Activated gamma-delta T cell treated with Interleukin-2 at 50 U/mL for 16 hours (primary cell): ENCODE measurements at places on chromosomes 1 and 21.
A peak's percentile ranks its signal among the peaks of the same experiment; 100 is the strongest.

- DNase-seq: no peak
These were observed 73.0 kb upstream of the PTGS2 start for GRCh38 chr1:186753241-186753640.

DNA sequence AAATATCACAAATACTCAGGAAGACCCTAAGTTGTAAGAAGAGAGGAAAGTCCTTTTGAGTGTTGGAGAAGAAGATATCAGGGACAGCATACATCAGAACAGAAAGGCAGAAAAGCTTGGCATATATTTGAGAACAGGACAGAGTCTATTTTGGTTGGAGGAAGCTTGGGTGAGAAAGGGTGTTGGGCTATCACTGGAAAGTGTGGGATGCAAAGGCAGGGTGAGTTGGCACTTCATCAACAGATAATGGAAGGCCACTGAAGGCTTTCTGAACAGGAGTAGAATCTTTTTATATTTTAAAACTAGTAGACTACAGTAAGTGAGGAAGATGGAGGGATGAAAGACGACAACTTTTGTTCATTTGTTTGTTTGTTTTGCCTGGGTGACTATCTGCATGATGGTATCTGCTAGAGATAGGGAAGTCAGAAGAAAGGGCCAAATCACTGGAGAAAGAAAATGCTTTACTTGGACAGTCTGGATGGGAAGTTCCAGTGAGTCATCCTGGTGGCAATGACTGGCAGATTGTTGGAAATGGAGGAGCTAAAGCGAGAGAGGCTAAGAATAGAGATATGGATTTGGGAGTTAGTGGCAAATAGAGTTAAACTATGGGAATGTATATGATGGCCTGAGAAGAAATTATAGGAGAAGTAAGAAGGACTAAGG is 33.7 kb upstream of the KCNA2 start:
- no peak for DNase-seq

GRCh38 chr1:26184883-26185282 is 5.5 kb upstream of the CATSPER4 start:
- no peak for DNase-seq

GRCh38 chr1:12448746-12449177 is 169.2 kb downstream of the DHRS3 start:
- DNase-seq: no peak

GRCh38 chr1:30145723-30146303 is 577.6 kb downstream of the MATN1 start:
- DNase-seq: no peak

DNA sequence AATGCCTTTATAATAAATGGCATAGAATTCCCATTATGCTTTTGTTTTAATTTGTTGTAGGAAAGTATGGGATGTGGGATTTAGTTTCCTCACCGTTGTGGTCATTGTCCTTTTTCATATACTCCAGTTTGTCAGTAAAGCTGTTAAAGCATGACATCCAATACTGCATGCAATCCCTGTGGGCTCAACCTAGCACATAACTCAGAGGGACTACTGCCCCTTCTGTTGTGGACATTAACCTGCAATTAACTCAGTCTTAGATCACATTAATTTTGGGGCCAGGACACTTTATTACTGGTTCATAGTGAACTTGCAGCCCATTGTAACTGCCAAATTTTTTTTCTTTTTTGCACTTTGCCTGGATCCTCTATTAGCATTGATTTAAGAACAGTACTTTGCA is 112.5 kb downstream of the DNM3 start:
- no peak for DNase-seq

GRCh38 chr1:217393896-217394295 is 237.0 kb downstream of the GPATCH2 start:
- no peak for DNase-seq

GRCh38 chr1:189192741-189193520 is 1284.7 kb downstream of the BRINP3 start:
- DNase-seq: no peak

DNA sequence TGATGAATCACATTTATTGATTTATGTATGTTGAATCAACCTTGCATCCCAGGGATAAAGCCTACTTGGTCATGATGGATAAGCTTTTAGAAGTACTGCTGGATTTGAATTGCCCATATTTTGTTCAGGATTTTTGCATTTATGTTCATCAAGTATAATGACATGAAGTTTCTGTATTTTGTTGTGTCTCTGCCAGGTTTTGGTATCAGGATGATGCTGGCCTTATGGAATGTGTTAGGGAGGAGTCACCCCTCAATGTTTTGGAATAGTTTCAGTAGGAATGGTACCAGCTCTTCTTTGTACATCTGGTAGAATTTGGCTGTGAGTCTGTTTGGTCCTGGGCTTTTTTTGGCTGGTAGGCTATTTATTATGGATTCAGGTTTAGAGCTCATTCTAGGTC is 1643.1 kb upstream of the B3GALT2 start:
- DNase-seq: no peak

- no peak for DNase-seq
These were observed 100.0 kb upstream of the SLC44A3 start for GRCh38 chr1:94719926-94720793.

DNA sequence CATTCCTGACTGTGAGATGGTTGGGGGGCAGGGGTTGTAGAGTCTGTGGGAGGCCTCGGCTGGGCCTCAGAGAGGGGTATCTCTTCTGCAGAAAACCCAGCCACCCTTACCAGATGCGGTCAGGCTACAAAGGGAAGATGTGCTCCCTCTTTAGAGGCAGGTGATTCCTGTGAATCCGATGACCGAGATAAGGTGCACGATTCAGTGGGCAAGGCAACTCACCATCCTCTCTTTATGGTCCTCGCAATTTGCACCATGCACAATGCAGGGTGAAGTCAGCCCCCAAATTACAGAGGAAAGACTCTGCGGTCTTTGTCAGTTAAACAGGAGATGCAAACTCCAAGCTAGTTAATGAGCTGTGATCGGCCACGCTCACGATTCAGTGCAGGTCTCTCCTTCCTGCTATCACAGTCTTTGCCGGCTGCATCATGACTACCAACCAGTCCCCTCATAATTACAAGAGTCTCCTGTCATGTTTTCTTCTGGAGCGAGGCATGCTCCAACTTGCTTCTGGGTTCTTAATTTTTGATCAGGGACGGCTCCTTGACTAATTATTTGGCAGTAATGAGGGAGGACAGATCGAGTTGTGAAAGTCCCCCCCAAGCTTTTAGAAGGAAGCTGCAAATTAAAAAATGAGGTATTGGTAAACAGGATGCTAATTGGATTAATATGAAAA is 12.5 kb downstream of the TP73 start:
- DNase-seq: no peak

- no peak for DNase-seq
These were observed 28.5 kb upstream of the PTPRC start for GRCh38 chr1:198610362-198610761.

DNA sequence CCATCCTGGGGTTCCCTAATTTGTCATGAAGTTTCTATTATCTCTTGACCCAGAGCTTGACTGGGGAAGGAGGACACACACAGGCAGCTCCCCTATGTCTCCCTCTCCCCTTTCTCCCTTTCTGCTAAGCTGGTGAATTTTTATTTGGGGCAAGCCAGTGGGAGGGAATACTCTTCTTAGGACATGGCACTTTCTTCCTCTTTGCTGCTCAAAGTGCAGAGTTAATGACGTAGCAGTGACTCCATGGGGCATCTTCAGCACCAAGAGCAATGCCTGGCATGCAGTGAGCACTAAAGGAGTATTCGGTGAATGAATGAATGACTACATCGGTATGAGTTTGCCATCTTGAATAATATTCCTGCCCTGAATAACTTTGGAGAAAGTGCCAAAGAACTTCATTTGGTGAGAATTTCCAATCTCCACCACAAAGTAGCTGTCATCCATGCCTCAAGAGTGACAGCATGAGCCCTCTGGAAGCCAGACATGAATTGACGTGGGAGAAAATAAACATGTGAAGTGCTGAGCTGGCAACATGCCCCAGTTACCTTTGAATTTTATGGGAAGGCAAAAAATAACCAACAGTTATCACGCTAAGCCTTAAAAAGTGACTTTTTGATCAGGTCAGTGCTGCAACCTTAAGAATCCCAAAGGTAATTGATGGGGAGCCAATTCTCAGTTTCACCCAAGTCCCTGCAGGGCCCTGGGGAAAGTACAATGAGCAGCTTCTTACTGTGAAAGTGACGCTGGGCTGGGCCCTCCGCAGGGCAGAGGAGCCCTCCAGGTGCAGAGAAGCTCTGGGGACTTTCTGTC is 22.1 kb upstream of the ATF3 start:
- DNase-seq: no peak

GRCh38 chr1:163531345-163531744 is 209.6 kb downstream of the NUF2 start:
- no peak for DNase-seq

- DNase-seq: no peak
These were observed 311.0 kb downstream of the PTPRU start for GRCh38 chr1:29547300-29547699.

GRCh38 chr1:76871355-76871974 is 4.2 kb downstream of the ST6GALNAC5 start:
- DNase-seq: no peak

DNA sequence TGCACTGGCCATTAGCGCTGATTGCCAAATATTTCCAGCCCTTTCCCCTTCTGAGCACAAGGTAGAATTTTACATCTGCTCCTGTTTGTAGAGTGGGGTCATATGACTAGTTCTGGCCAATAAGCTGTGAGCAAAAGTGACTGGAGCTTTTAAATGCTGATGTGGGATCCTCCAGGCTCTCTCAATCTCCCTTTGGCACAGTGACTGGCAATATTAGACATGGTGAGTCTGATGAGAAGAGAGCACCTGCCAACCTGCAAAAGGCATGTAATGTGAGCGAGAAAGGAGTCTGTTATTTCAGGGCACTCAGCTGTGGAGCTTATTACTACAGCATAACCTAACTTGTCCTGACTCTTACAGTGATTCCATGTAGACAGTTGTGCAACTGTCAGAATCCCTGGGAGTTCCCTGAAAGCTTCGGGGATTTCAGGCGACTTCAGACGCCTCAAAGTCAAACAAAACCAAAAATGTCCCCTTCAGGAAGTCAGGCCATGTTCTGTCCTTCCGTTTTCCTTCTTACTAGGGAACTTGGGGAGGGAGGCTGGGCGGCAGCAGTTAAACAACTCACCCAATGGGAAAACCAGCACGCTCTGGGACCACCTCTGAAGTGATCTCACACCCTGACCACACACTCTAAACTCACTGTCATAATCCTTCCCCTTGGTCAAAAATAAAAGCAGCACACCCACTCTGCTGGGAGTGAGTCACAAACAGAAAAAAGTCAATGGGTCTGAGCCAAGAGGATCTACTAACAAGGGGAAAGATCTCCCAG is 3.6 kb upstream of the RASSF5 start:
- DNase-seq: peak; percentile 9

DNA sequence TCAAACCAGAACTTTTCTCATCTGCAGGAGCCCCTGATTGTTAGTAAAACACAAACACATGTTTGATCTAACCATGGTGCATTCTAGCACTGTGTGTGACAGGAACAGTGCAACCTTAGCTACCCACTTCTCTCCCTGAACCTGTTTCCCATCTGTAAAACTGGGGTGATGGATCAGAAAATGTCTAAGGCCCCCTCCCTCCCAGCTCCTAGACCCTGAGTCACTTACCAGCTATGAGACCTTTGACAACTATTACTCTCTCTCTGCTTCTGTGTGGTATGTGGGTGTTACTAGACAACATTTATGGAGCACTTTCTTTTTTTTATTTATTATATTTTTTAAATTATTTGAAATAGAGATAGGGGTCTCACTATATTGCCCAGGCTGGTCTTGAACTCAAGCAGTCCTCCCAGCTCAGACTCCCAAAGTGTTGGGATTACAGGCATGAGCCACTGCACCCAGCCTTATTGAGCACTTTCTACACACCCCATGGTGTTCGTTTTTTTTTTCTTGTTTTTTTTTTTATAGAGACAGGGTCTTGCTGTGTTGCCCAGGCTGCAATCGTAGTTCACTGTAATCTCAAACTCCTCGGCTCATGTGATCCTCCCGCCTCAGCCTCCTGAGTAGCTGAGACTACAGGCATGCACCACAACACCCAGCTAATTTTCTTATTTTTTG is 2.6 kb downstream of the INPP5B start:
- DNase-seq: no peak

GRCh38 chr1:75136921-75137641 is 2.9 kb downstream of the LHX8 start:
- no peak for DNase-seq

DNA sequence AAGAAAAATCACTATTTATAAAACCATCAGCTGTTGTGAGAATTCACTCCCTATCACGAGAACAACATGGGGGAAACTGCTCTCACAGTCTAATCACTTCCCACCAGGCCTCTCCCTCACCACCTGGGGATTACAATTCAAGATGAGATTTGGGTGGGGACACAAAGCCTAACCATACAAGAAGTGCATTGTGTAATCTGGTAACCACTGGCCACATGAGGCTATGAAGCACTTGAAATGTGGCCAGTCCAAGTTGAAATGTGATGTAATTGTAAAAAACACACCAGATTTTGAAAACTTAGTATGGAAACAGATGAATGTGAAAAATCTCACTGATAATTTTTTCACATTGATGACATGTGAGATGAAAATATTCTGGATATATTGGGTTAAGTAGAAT is 293.8 kb downstream of the TTLL7 start:
- no peak for DNase-seq

DNA sequence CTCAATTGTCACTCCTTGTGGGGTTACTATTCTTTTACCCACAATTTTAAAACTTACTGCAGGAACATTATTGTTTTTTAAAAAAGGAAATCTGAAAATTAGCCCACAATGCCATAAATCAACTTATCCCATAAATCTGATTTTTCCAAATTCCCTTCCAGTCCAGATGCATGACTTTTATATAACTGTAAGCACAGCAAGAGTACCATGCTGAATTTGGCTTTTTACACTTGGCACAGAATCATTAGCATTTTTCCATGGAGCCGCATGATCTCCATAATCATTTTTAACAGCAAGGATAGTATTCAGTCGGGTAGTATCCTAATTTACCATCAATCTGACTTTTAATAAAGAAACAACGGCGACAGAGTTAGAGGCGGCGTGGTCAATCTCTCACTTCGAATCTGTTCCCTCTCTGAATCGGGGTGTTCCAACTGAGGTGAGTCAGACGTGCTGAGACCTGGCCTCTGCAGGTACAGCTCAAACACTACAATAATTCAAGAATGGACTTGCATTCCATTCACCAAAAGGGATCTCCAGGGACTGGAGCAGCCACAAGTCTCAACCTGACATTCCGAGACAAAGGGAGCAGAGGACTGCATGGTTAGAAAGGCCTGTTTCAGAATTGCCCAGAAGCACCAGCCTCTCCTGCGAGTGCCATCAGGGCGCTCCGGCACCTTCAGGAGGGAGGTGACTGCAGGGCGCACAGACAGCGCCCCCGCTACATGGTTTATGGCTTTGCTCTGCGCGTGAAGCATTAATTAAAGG is 48.9 kb downstream of the SLC66A1 start:
- no peak for DNase-seq

- DNase-seq: no peak
These were observed 409.9 kb downstream of the PTPRU start for GRCh38 chr1:29646161-29646775.

- no peak for DNase-seq
These were observed 268.2 kb upstream of the SGIP1 start for GRCh38 chr1:66265796-66266195.

GRCh38 chr1:118154220-118154619 is 30.8 kb downstream of the SPAG17 start:
- DNase-seq: no peak
